ENCODE measurements at places on chromosomes 12 and 14.

GRCh38 chr14:32044454-32044853 lies 32.6 kb upstream of the ARHGAP5 start:
- no peak for DNase-seq

DNA sequence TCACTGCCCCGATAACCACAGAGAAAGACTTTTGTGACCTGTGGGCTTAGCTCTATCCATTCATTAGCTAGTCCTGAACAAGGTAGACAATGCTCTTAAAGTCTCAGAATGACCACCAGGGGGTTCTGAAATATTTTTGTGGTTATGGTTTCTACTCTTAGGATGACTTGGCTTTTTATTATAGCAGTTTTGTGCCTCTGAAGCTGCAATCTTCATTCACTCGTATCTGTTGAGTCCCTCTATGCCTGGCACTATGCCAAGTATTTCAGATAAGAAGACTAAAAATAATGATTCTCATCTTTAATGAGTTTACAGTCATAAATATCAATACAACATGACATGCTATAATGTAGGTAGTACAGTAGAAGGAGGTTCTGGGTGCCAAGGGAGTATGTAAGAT lies 130.8 kb upstream of the TRHDE start:
- no peak for DNase-seq

DNA sequence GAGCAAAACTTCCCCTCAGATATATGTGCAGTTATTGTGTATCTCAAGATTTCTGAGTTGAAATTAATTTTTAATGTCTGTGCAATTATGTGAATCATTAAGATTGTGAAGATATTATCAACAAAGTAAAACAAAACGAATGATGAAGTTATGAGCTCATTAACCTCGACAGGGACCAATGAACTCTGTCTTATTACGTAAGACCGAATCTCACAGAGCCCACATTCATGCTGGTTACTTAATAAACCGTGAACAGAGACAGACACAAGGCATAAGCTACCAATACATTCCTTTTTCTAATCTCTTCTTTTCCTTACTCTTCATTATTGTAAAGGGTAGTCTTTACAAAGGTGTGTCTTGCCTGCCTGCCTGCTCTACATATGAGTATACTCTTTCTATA lies 568.7 kb downstream of the RPS29 start:
- DNase-seq: no peak

DNA sequence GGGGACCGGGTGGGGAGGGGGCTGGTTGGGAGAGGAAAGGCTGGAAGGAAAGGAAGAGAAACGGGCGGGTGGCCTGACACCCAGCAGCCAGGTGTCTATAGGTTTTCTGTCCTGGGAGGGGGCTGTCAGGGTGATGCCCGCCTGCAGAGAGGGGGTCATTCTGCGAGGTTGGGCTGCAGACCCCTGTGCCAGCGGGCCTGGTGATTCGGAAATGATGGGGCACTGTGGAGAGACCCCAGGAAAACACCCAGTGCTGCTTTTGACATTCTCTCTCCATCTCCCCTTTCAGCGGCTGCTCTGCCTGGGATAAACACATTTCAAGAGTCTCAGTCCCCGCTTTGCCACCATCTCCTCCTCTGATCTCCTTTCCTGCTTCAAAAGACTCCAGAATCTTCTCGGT lies 168.5 kb upstream of the RTL1 start:
- no peak for DNase-seq

DNA sequence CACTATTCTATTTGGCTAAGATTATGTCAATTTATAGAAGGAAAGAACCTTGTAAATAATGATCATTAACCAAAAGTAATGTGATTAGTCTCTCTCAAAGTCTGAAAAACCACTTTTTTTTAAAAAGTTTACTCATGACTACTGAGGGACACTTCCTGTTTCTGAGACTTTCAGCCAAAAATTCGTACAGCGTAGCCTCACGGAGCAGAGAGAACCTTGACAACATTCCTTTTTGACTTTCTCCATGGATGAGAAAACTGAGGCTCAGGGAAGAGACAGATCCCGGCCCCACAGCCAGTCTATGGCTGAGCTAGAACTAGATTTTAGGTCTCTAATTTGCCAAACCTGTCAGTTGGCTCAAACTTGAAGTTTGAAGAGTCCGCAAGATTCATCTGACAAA lies 68.2 kb downstream of the DAD1 start:
- DNase-seq: peak; percentile 41

DNA sequence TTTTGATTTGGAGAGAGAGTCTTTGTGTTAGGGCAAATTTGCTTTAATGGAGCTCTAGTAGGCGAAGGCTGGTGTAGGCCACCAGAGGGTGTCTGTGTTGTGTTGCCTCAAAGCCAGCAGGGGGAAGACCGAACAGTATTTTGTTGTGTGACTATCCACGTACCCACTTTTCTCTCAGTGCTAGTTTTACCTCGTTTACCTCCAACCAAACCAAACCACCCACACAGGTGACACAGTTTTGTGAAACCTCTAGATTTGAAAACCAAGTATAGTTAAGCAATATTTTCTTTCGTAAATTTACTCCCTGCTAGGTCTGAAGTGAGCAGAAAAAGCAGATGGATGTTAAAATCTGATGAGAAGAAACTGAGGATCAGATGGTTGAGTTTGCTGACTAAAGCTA lies 36.3 kb upstream of the NPFF start:
- peak; percentile 58 for DNase-seq

Data from MV-4-11 (cell line).